NCI-H510A treated with DMSO at 0.1 percent for 48 hours (cell line): ENCODE measurements at places on chromosomes 1 and 21.

DNA sequence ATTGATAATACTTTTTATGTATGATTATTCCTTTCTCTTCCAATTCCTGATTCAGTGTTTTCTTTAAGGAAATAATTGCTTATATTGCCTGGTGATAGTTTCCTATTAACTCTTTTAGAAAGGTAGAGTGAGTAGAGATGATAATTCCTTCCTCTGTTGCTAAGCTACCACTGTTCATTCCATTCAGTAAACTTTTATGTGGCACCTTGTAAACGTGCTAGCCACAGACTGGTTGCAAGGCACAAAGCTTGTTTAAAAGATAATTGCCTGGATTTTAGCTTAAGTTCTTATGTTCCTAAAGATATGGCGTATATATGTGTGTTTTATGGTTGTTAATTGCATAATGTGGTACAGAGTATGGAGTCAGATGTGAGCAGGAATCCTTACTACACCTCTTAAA, 3.2 kb downstream of the ZFYVE9 start:
- no peak for DNase-seq

DNA sequence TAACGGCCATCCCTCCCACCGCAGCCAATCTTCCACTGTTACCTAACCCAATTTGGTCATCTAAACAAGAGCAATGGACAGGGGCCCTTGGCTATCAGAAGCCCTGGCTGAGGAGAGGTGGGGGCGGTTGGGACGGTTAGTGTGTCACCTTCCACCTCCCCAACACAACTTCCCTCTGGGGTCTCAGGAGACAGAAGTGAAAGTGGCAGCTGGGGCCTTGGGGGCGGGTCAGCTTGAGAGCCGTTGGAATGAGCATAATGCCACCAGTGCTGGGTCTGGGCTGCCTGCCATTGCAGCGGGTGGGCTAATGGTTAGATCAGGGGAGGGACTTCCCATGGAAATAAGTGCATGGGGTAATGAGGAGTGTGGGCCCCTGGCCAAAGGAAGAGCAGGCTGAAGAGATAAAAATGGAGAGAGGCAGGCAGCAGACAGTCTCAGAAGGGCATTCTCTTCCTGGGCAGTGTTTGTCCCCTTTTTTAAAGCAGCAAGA, 7.9 kb downstream of the MEF2D start:
- DNase-seq, result no peak

- DNase-seq, result no peak
Observed at GRCh38 chr1:18614069-18614735, 16.4 kb upstream of the PAX7 start.

GRCh38 chr1:89608319-89608983, 24.5 kb upstream of the LRRC8C start:
- DNase-seq, result no peak

DNA sequence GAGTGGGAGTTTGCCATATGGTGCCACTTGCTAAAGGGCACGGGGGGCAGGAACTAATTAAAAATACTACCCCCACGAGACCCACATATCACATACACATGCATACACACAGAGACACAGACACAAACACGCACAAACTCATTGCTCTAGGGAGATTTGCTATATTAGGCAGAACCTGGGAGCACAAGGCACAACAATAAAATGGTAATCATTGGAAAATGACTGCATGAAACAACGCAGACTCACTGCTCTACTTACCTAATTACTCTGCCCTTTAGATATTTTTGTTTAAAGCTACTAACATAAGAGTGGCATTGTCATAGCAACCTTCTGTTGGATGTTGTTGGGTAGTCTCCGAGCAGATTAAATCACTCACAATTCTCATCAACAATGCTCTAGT, 20.3 kb upstream of the RGS4 start:
- no peak for DNase-seq

- DNase-seq, result no peak
Observed at GRCh38 chr1:248815407-248816034, 10.2 kb downstream of the SH3BP5L start.

DNA sequence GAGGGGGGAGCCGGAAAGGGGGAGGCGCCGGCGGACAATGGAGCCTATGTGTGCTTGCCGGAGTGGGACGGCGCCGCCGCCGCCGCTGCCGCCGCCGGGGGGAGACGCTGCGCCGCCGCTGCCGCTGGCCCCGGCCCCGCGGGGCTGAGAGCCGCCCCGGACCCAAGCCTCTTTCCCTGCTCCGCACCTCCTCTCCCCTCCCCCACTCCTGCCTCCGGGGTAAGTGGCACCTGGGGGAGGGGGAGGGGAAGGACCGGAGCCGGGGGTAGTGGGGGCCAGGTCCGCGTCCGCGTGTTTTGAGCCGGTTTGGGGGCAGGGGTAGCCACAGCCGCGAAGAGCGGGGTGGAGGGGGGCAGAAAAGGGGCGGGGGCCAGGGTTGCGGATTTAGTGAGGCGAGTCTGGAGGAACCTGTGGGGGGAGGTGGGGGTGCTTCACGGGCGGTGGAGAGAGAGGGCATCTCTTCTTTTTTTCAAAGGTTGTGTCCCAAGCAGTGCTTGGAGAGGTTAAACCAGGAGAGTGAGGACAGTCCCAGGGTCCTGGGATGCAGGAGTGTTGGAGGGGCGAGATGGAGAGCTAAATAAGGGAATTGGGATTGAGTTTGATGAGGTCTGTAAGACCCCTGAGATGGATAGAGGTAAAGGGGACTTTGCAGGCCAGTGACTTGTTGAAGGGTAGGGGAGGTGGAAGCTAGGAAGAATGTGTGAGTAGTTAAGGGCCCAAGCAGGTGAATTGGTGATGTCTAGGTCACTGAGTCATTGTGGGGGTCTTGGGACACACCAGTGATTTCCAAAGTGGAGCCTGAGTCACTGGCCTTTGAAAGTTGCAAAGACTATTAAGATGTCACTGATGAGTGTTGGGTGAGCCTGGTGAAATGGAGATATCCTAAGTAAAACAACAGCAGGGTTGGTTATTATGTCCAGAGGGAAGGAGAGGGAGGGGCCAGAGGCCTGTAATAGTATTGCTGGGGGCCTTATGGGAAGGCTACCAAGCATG, 59.1 kb downstream of the BCL9 start:
- DNase-seq, result peak; percentile 95

DNA sequence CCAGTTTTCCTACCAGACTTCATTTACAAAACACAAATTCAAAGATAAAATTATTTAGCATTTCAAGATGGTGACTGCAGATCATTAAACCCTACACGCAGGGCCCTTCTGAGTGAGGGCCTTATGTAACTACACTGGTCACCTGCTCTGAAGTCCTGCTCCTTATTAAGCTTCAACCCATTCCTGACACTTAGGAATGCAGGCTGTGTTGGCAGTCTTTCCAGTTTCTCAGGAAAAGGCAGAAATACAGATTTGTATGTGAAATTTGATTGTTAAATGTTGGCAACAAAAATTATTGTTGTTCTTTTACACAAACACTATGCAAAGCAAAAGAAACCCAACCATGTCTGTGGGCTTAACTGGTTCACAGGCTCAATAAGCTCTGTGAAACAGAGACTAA, 25.8 kb upstream of the BCAS2 start:
- no peak for DNase-seq

GRCh38 chr1:3730543-3731247, 21.6 kb upstream of the CCDC27 start:
- DNase-seq, result no peak

GRCh38 chr1:31663622-31664452, 19.2 kb upstream of the PEF1 start:
- DNase-seq, result no peak

DNA sequence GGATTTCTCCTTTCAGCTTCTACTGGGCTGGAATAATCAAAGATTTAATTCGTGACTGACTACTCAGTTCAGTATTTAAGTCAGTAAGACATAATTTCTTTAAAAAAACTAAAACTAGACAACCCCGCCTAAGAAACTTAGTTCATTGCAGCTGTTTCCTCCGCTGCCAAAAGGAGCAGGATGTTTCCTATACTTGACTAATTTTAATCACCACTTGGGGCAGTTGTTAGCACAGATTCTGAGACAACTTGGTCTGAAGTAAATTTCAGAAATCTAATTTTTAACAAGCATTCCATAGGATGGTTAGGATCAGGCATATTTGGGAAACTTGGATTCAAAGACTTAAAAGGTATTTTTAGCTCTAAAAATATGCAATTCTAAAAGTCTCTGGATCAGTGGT, 34.0 kb downstream of the EPRS1 start:
- no peak for DNase-seq
